ENCODE measurements at places on chromosomes 16 and 17.
A peak's percentile ranks its signal among the peaks of the same experiment; 100 is the strongest.

DNA sequence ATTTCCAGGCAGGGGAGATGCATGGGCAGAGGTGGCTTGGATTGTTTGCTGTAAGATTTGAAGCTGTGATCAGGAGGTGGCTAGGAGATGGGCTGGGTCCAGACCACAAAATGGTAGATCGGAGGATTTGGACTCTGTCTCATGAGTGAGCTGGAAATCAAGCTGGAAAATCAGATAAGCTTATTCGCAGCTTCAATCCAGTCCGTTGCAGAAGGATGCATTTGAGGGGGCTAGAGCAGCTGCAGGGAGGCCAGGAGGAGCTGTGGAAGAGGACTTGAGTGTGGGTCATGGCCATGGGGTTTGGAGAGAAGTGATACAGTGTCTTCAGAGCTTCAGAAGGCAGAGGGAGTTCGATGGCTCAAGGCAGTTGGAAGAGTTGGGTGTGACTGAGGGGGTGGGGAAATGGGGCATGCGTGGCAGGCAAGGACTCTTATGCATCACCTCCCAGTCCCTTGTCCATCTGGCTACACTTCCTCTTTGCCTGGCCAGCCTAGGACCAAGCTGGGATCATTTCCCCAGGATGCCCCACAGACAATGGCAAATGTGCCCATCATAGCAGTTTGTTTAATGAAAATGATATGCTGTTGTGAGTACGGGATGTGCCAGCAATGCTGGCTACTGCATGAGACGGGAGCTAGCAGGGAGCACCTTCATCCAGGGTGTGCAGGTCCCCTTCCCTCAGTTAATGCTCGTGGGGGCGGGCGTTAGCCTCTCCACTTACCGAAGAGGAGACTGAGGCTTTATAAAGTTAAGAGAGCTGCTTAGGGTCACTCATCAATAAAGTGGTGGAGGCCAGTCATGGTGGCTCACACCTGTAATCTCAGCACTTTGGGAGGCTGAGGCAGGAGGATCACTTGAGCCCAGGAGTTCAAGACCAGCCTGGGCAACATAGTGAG, 20.6 kb downstream of the QPRT start:
- DNase-seq, result no peak

GRCh38 chr16:87206646-87207451, 110.3 kb downstream of the C16orf95 start:
- DNase-seq, result no peak

GRCh38 chr16:83116274-83116892, 489.6 kb downstream of the CDH13 start:
- no peak for DNase-seq

GRCh38 chr16:35011-35677, 18.3 kb downstream of the POLR3K start:
- DNase-seq, result peak; percentile 38

GRCh38 chr16:894136-894535, 76.6 kb downstream of the LMF1 start:
- DNase-seq, result no peak

GRCh38 chr17:51461578-51462004, 201.2 kb downstream of the UTP18 start:
- peak; percentile 64 for DNase-seq

GRCh38 chr17:29840884-29841283, 89.1 kb downstream of the SSH2 start:
- no peak for DNase-seq

Measured in globus pallidus (tissue), 1 donor.